ENCODE measurements at places on chromosomes 2 and 18.

GRCh38 chr2:39094717-39095363, 26.0 kb downstream of the SOS1 start:
- no peak for DNase-seq

DNA sequence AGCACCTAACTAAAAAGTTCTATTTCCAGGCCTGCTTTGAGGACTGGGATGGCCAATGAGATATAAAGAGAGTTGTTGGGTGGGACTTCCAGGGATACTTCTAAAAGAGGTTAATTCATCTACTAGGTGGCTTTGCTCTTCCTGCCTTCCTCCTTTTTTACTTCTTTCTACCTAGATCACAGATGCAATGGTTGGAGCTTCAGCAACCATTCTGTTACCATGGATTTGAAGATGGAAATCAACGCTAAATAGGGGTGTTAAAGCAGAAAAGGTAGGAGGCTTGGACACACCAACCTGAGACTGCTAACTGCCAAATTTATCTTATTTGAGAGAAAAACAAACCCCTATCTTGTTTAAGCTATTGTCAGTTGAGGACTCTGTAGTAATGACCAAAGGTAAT, 116.3 kb upstream of the STON1 start:
- DNase-seq, result no peak

- DNase-seq, result no peak
These were observed 246.4 kb downstream of the PRKCE start for GRCh38 chr2:45897842-45898241.

GRCh38 chr2:12717191-12718014, 667 bp downstream of the TRIB2 start:
- DNase-seq, result no peak

- DNase-seq, result no peak
These were observed 60.7 kb upstream of the HDAC4 start for GRCh38 chr2:239461291-239462190.

GRCh38 chr2:14354231-14354630, 278.3 kb upstream of the LRATD1 start:
- DNase-seq, result no peak

GRCh38 chr2:160397530-160397865, 96.1 kb downstream of the RBMS1 start:
- no peak for DNase-seq

GRCh38 chr2:231672617-231673347, 35.5 kb upstream of the PTMA start:
- no peak for DNase-seq

DNA sequence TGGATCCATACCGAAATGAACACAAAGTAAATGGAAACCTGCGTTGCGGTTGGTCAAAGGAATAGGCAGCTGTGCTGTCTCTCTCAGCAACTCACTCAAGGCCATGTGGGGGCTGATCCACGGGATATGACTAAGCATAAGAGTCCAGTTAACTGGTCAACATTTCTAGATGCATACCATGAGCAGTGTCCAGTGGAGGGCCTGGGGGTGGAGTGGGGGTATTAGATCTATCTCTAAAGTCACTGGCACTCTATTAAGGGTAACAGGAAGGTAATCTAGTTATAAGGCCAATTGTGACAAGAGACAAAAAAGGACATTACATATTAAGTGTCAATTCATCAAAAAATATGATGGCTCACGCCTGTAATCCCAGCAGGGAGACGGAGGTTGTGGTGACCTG, 136.8 kb downstream of the TTC32 start:
- DNase-seq, result no peak

GRCh38 chr2:236317938-236318396, 53.8 kb upstream of the ASB18 start:
- DNase-seq, result no peak

GRCh38 chr2:187900021-187900420, 345.8 kb upstream of the TFPI start:
- DNase-seq, result no peak

- DNase-seq, result no peak
These were observed 7.2 kb upstream of the NEURL3 start for GRCh38 chr2:96512341-96512740.

DNA sequence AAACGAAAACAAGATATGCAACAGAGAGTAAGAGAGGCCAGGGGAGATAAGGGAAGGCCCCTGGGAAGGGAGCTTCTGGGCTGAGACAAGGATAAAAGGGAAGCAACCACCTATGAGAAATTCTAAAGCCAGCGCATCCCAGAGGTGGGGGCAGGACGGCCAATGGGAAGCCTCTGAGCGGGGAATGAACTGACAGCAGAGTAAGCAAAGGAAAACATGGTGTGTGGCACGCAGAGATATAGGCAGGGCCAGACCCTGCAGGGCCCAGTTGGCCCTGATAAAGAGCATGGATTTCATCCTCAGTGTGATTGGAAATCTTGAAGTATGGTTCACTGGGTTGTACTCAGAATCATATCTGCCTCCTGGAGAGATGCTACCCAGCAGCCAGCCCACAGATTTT, 78.7 kb downstream of the IRS1 start:
- DNase-seq, result no peak

DNA sequence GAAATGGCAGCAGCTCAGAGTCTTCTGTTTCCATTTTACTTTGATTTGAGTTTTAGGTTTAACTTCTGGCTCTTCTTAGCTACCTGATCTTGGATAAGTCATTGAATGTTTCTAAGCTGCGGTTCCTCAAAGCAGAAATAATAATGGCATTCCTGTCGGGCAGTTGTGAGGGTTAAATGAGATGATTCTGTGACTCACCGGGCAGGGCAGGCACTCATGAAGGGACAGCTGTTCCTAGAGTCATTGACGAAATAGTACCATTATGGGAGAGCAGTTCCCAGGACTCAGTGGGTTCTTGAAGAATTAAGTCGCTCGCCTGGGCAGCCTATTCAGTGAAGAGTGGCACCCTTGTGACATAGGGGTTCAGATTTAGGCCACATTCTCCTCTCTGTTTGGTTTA, 10.3 kb downstream of the TRIB2 start:
- DNase-seq, result no peak

GRCh38 chr2:161238265-161238559, 70.0 kb upstream of the PSMD14 start:
- DNase-seq, result no peak

- no peak for DNase-seq
These were observed 66.2 kb downstream of the HS1BP3 start for GRCh38 chr2:20584399-20585358.

DNA sequence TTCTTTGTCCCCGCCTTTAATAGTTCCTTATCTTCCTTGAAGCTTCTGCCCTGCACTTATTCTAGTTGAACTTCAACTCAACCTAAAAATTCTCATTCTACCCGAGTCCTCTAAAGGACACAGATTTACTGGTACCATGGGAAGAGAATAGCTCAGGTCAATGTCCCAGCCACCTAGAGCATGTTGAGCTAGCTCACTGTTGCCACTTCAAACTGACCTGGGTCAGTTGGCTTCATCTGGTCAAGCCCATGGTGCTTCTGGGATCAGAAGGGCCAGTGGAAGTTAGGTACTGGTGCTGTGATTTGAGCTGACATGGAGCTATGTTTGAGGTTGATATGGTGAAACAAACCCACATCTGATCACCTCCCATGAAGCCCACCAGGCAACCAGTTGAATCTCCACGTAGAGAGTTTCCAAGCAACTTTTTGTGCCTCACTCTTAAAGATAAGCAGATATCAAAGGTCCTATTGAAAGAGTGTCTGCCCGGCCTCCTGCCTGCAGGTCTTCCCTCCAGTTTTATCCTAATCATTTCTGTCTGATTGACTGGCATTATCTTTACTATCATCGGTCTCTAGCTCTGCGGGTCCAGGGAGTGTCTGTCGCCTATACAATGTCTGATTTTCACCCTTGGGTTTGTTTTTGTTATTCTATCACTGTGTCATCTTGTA, 17.2 kb downstream of the GREB1 start:
- DNase-seq, result no peak

DNA sequence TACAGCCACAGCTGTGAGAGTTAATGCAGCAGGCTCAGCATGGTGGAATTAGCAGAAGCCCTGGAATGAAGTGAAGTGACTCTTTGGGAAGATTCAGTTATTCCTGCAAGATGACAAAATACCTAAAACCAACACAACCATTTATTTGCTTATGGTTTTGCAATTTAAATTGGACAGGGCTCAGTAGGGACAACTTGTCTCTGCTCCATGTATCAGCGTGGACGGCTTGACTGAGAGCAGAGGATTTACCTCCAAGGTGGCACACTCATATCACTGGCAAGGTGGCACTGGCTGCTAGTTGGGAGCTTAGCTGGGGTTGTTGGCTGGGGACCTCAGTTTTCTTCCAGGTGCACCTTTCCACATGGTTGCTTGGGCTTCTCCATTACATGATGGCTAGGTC, 58.3 kb downstream of the LTBP1 start:
- DNase-seq, result no peak

DNA sequence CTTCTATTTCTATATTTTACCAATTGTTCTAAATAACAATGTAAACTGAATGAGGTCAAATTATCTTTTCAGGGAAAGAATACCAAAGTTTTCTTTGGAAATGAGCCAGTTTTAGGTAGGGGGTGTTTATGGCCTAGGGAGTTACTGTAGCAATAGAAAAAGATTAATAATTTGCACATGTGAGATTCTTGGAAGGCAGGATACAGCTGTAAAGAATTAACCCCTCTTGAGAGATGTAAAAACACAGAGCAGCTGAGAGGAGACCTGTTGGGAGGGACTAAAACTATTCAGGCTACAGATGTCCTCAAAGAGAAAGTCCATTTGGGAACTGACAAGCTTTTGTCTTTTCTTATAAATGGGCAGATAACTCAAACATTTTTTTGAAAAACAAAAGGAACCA, 182.2 kb downstream of the FIGN start:
- no peak for DNase-seq

- DNase-seq, result no peak
These were observed 232.9 kb downstream of the CDH7 start for GRCh38 chr18:65983750-65984149.

GRCh38 chr18:44849361-44849760, 168.7 kb downstream of the SETBP1 start:
- DNase-seq, result no peak

- DNase-seq, result no peak
These were observed 58.1 kb upstream of the FOSL2 start for GRCh38 chr2:28334527-28334894.

DNA sequence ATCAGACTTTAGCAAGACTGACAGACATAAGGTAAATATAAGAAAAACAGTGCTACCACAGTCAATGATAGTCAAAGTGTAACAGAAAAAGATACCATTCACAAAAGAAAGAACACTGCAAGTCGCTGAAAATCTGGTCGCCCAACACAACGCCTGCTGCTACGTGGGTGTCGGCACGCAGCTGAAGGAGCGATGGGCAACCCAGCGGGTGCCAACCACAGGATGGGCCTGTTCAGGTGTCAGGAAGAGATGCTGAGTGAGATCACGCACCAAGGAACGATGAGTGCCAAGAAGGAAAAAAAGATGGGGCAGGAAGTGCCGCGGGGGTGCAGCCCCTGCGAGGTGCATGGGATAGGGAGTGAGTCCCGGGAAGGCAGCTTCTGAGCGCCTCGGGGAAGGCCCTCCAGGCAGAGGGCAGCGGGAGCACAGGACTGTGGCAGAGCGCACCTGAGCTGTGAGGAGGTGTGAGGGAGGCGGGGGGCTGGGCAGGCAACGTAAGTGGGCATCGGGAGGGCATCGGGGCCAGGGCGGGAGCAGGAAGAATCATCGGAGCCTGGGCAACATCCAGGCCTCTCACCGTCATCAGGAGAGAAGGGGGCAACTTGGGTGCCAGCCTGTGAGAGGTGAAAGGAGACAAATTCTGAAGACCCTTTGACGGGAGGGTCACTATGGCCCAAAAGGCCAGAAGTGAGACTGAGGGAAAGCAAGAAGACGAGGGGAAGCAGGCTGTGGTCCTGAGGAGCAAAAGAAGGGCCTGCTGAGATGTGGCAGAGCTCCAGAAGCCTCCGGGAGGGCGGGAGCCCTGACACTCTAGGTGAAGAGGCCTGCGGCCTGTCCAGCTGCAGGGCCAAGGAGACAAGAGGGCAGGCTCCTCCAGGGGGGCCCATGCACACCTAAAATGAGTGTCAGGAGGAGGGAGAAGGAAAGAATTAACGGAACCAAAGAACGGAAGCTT, 14.8 kb upstream of the MTERF4 start:
- no peak for DNase-seq

DNA sequence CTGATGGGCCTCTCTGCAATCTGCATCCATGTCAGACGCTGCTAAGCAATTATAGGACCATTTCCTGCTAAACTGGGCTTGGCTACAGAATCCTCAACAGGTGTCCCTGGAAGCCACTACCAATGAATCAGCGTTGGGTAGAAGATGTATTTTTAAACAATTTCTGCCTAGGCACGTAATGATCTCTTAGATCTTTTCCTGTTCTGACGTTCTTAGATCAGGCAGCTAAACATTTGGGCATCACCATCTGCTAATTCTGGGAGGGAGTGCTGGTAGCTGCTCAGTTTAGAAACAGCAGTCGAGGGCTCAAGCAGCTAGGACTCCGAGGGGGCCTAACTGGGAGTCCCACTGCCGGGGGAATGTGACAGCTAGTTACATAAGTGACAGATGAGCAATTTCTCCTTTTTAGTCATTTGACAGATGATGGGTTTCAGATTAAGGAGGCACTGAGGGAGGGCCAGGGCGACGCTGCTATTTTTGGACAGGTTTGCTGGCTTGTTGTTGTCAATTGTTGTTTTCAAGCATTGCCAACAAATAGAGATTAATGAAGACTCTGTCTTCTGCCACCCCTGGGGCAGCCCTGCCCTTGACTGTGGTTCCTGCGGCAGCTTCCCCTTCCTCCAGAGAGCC, 92.7 kb downstream of the MRO start:
- DNase-seq, result no peak

DNA sequence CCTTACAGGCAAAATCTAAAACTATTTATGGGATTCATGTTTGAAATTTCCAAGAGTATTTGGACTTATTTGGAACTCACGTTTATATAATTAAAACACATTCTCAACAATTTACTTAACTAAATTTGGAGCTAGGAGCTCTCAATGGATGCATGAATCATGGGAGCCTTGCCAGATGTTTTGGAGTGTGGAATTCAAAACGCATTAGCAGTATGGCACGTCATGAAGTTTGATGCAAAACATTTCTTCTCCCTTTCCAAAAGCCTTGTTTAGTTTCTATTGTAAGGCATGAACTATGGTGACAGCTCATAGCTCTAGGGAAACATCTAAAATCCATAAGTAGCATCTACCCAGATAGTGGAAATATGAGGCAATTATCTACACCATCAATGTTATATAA, 701.6 kb downstream of the SATB2 start:
- no peak for DNase-seq
